A673 (cell line): ENCODE measurements at places on chromosomes 3 and 15.
A peak's percentile ranks its signal among the peaks of the same experiment; 100 is the strongest.

DNA sequence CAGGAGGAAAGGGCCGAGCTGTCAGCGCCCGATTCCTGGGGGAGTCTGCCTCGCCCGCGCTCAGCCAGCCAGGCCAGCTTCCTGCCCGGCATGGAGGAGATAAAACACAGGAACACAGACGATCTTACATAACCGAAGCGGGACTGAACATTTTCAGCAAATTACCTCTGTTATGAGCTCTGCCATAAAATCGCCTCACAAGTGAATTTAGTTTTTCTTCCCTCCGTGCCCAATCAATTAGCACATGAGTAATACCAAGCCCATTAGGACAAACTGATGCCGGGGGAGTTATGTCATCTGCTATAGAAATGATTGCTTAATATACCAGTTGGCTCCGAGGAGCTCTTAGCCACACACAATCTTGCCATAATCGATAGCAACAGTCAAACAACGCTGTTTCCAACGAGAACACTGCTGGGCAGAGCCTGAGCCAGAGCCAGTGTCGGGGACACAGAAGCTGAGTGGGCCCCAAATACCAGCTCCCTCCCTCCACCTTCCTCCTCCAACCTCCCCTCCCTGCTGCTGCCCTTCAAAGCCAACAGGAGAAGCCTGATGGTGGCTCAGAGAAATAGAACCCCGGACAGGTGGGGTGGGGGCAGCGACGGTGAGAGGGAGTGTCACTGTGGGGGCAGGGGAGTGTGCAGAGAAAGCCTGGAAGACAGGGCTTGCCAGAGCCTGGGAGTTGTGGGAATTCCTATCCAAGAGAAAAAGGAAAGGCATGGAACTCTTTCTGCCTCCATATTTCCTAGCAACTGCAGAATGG lies 279.4 kb upstream of the TLE3 start:
- DNase-seq = peak; percentile 84

- no peak for DNase-seq
Observed at GRCh38 chr15:27961801-27962200, 137.3 kb downstream of the OCA2 start.

GRCh38 chr3:59957150-59957549 lies 907.3 kb upstream of the CFAP20DC start:
- DNase-seq = no peak

DNA sequence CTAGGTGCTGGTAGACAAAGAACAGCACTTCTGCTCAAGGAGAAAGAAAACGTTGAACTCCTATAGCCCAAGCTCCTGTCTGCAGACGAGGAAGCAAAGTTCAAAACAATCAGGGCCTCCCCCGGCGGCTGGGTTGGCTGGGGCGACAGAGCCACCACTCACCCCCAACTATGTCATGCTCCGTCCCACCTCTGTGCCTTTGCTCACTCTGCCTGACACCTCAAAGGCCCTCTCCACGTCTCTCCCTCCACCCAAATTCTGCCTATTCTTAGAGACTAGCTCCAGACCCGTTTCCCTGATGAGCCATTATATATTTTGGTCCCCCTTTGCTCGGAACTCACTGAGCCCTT lies 304.3 kb downstream of the TLE3 start:
- DNase-seq = no peak

DNA sequence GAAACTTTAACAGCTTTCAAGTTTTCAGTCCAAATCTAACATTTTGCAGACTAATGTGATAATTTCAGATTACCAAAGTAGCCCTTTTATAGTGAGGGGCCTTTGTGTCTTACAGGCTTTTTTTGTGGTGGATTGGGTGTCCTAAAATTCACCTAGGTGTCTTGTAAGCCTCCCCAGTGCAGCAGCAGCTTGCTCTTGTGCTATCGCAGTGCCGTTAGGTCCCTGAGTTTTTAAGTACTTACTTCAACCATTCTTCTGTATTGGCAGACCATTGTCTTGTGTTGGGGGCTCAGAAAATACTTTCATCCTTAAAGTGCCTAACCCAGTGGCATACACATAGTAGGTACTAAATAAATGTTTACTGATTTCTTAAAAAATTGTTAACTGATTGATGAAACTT lies 2.1 kb downstream of the PDE8A start:
- no peak for DNase-seq

DNA sequence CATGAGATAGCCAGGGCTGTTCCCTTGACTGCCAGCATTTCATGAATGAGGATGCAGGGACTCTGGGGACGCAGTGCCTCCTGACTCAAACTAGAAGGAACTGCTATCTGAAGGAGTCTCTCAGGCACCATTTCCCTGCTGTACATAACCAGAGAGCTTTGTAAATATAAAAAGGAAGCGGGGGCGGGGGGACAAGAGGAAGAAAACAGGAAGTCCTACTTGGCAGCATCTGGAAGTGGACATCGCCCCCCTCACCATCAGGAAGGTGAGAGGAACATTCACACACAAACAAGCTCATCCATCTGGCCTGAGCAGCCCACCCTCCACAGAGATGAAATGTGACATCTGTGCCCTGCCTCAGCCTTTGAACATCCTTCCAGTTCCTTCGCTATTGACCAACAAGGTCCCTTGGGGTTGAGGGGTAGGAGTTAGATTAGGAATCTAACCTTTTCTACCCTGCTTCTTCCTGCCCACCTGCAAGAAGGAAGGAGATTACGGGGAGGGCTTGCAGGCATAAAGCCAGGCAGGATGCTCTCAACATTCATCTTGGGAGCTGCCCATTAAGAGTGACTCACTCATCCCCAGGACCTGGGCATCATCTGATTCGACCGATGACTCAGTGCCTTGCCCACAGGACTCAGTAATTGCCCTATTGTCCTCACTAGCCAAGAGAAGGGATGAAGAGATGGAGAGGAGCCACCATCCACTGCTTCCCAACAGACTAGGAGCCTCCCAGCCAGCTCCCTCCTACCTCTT lies 31.9 kb downstream of the SH3BP5 start:
- peak; percentile 36 for DNase-seq

- DNase-seq = no peak
Observed at GRCh38 chr3:13378155-13378554, 42.0 kb downstream of the NUP210 start.

DNA sequence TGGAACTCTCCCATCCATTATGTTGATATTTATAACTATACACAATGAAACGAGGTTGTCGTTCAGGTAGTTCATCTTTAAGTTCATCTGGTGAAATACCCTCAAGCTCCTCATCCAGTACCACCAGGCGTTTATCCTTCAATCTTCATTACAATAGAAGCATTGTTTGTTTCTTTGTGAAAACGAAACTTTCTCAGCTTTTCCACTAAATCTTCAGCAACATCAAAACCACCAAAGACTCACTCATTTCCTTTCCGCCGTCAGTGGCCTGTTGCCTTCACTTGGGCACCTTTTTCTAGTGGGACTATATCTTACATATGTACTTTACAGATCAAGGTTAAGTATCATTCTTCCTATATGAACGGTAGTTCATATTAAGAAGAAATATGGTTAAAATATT lies 44.1 kb upstream of the TFG start:
- DNase-seq = no peak
